ENCODE measurements at places on chromosomes 4 and X.

- no peak for DNase-seq
These were observed 884 bp downstream of the IDH3G start for GRCh38 chrX:153793291-153793690.

DNA sequence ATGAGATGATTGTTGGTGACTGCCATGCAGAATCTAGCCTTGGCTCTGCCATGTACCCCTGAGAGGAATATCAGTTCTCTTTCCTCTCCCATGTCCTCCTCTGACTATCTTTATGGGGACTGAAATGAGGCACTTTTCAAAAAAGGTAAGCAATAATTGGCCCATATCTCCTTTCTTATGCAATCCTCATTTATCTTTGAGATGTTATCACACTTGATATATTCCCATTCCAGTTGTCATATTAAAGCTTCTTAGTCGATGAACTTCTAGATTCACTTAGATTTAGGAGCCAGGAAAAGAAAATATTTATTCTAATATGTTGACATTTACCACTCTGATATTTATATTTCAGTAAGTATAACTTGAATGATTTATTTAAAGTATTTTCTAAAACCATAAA lies 55.3 kb upstream of the CXCL8 start:
- no peak for DNase-seq

DNA sequence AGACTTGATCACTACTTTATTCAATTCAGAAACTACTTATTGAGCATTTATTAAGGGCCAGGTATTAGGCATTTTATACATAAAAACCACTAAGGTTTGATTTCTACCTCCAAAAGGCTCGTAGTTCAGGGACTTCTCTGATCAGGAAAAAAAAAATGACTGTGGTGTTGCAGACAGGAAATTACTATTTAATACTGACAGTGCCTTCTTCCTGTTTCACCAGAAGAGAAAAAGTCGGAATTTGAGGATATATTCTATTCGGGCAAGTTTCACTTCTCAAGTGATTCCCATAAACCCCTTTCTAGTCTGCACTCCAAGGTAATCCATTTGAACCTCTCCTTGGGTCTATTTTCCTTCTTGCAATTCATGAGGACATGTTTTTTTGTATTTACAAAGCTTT lies 15.3 kb upstream of the TASL start:
- no peak for DNase-seq

- no peak for DNase-seq
These were observed 149.6 kb upstream of the CTSO start for GRCh38 chr4:156103311-156103710.

- no peak for DNase-seq
These were observed 26.1 kb upstream of the VMA21 start for GRCh38 chrX:151370906-151371305.

DNA sequence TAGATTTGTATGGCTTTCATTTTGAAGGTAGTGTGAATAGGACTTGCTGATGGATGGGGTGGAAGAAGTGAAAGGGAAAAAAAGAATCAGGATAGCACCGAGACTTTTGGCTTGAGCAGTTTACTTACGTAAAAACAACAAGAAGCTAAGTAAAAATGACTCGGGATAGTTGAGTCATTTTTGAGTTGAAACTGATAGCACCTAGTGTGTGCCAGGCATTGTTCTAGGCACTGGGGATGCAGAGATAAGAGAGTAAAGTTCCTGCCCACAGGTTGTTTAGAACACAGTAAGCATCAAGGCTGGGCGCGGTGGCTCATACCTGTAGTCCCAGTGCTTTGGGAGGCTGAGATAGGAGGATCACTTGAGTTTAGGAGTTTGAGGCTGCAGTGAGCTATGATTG lies 34.7 kb downstream of the ADD1 start:
- no peak for DNase-seq

- no peak for DNase-seq
These were observed 39.4 kb upstream of the PHOX2B start for GRCh38 chr4:41787931-41788330.

DNA sequence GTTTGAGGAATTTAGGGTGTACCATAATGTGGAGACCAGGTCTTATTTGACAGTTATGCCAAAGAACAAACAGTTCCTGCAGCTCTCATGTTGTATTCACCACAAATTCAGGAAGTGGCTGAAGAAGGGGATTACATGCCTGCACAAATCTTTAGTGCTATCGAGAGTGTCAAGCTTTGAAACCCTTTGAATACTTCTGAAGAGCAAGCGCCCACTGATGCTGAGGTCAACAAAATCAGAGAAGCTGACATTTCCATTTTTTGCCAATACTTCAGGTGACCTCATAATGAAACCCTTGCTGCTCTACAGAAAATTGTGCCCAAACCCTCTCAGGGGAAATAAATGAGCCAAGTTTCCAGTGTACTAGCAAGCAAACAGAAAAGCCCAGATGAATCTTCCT lies 28.4 kb downstream of the PAK3 start:
- no peak for DNase-seq

- DNase-seq = no peak
These were observed 207.8 kb downstream of the ADGRL3 start for GRCh38 chr4:61407642-61408618.

DNA sequence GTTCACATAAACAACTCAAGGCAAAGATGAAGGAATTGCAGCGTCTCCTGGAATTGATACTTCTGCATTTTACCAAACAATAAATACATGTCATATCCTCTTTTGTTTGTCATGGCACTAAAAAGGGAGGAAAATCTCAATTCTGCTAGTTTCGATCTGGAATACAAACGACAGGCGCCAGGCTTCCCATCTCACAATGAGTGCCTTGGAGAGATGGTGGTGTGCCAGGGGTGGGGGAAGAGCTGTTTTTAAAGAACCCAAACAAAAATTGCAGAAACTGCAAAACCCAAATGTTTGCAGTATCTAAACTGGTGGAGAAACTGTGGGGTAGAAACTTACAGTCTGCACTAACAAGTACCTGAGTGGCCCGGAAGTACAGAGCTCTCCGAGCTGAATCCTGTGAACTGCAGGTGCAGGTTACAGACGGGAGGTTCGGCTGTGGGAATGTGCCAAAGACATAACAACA lies 53.0 kb upstream of the KLF3 start:
- DNase-seq = no peak

GRCh38 chr4:180190382-180190781 lies 2052.8 kb upstream of the TENM3 start:
- DNase-seq = no peak

DNA sequence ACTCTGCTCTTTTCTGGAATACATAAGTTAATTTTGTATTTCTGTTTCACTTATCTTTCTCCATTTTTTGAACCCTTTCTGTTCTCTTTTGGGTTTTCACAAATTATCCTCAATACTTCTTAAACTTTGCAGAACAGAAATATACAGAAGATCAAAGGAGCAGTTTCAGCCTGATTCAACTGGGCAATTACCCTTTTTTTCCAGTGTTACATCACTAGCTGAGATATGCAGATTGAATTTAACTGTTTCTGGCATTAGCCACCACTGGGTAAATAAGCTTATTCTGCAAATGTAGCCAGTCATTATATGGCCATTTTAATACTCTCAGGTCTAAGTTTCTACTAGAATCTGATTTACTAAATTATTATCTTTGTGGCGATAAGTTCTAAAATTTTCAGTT lies 66.9 kb upstream of the GRID2 start:
- DNase-seq = no peak

DNA sequence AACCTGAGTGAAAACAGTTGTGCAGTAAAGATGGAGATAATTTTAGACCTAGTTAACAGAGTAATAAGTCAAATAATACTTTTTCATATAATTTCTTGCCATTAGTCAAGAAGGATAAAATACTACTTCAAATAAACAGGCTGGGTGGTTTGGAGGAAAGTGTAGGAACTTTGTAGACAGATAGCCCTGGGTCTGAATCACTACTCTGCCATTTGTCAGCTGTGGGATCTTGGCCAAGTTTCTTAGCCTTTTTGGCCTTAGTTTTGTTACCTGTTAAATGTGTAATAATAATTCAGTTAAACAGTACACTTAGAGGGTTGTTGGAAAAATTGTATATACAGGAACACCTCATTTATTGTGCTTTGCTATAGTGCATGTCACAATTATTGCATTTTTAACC lies 163.7 kb downstream of the NPNT start:
- DNase-seq = no peak

GRCh38 chrX:96474029-96474740 lies 210.5 kb upstream of the DIAPH2 start:
- no peak for DNase-seq

DNA sequence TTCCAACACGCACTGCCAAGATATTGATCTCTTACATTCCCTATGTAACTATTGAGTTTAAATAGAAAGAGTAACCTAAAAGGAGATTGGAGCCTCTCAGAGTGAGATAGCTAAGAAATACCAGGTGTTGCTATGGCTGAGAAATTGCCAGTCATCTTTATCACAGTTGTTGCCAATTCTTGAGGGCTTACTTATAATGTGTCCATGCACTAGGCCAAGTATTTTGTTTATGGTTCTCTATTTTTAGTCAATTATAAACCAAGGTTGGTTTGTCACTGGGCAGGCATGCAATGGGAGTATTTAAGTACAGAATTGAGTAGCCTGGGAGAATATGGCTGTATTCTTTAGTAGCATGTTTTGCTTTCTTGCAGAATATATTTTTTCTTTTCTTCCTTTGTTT lies 201.6 kb downstream of the TEX13A start:
- DNase-seq = no peak

All from NCI-H187 (cell line).